MCF 10A (cell line): ENCODE measurements at places on chromosomes 6 and 20. TPM values are rescaled to one million over a fixed set of nuclear protein-coding genes. Genes with fewer than 3 reads are reported as not detected.

The CLPSL2 gene
- total RNA-seq, result not detected in 2 replicates

DNA sequence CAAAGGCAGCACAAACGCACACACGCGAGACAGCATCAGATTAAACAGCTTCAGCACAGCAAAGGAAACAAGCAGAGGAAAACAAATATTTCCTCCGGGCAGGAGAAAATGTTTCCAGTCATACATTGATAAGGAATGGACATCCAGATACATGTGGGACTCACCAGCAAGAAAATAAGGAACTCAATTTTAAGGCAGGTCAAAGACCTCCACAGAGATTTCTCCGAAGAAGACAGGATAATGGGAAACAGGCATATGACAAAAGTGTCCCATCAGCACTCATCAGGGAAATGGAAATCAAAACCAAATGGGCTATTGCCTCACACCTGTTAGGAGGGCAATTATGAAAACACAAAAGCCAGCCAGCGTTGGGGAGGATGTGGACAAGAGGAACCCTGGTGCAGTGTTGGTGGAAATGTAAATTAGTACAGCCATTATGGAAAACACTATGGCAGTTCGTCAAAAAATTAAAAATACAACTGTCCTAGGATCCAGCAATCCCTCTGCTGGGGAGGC is 9.7 kb upstream of the SLCO4A1 start:
- DNase-seq, result no peak

The LY6G6F gene
- total RNA-seq, result not detected in 2 replicates

DNA sequence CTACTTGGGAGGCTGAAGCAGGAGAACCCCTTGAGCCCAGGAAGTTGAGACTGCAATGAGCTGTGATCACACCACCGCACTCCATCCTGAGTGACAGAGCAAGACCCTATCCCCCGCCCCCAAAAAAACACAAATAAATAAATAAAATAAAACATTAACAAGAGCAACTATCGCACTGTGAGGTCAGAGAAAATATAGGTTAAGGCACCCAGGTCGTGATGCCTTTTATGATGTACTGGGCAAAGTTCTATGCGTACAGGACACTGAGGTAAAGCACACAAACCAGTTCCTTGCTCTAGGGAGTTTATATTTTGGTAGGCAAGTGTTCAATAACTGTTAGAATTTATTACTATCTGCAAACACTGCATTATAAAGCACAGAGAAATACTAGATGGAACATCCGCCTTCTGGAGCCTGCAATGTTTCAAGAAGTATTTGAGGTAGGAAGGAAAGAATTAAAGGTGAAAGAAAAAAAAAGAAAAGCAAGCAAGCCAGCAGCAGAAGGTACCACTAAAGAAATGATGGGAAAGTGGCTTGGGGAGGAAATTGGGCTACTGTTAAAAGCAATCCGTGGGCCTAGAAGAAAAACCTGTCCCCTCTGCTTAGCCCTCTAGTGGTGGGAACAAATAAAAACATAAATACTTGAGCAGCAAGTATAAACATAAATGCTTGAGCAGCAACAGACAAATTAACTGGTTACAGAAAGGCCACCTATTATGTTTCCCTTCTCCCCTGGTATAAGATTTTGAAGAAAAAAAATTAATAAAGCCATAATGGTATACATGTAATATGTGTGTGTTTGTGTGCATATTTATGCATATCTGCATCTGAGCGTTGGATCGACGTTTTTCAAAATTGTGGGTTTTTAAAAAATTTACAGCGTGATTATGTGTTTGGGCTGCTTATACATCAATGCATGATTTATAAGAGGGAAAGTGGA is 128.0 kb downstream of the PHACTR1 start:
- DNase-seq, result peak; percentile 37

- no peak for DNase-seq
Measured at GRCh38 chr6:15243910-15244619, 1.8 kb upstream of the JARID2 start.

DNA sequence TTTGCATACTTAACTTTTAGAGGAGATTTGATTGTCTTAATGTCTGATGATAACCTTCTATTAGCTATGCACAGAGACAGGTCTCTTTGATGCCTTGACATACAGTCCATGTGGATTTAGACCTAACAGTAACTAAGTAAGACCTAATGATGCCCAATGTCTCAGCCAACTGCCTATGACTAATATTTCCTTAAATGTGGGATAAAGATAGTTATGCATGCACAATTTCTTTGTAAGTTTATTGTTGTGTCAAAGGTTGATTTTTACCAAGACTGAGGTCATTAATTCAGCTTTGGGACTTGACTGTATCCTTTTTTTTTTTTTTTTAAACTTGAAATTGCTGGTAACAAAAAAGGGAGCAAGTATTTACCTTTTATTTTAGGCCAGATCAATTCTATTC is 450.0 kb downstream of the HAO1 start:
- no peak for DNase-seq

GRCh38 chr6:46026307-46026706 is 10.6 kb upstream of the CLIC5 start:
- DNase-seq, result no peak

The SLC4A11 gene
- 4.1 and 5.7 TPM in 2 replicates for total RNA-seq

DNA sequence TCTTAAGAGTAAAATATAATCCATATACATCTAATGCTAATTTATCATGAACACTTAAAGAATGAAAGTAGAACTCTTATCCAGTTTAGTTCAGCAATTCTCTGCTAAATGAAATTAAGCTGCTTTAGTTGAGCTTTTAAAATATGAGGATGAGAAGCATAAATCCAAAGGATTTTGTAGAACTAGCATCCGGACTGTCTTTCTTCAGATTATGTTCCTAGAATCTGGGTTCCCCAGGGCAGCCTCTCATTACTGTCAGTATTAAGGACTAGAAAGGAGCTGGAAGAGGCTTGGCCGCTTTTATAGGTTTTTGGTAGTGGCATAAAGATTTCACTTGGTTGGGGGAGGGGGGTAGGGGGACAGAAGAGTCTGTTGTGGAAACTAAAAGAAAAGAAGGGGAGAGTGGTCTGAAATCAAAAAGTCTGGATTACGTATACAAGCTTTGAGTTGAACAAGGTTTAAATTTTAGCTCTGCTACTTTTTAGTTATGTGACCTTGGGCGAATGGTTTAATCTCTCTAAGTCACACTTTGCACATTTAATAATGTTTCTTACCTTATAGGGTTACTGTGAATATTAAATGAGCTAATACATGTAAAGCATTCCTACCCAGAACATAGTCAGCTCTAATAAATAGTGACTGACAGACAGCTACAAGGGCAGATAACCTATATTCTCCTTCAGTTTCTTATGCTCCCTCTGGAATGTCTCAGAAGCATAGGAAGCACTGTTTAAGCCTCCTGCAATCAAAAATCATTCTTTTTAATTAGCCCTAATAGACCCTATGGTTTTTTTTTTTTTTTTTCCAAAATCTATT is 3.7 kb downstream of the SGK1 start:
- no peak for DNase-seq

DNA sequence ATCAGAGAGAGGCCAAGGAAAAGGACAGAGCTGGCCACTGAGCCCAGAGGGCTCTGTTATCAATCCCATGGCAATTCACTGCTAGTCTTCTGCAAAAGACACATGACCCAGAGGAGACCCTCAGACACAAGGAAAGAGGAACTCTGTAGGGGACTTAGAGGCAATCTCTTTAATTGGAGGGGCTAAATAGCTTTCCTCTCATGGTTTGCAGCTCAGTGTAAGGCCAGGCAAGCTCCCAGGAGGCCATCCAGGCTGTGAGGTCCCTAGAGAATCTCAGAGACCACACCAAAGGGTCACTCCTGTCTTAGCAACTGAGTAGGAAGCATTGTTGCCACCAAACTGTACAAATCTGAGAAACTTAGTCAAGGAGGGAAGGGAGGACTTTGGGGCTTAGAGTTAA is 10.0 kb upstream of the HLA-DOA start:
- no peak for DNase-seq

The C20orf144 gene
- total RNA-seq, result 0.12 and 0.21 TPM in 2 replicates

DNA sequence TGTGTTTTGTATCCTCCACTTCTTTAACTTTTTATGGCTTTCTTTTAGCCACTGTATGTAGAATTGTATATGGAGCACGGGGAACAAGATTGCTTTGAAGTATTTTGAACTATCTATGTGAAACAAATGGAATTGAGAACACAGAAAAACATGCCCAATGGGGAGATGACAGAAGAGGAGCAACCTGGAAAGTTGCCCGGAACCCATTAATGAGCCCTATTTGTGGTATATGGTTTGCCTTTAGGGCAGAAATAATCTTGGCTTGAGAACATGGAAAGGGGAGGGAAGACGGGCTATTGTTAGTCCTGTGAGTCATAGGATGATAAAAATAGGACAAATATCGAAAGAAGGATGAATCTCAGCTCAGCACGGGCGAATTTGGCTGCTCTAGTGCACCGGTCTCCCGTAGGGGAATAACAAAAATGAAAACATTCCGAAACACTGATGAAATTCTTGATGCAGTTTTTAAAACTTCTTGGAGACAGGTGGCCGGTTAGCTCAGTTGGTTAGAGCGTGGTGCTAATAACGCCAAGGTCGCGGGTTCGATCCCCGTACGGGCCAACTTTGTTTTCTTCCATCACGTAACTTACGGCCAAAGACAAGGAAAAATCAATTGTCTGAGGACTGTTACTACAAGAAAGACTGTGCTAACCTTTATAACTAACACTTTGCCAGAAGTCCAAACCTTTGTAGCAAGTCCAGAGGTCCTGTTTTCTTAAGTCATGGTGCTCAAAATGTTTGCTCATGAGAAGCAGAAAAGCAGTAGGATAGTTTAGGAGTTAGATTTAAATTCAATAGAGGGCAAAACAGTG is 15.7 kb downstream of the HMGN4 start:
- DNase-seq, result peak; percentile 95

GRCh38 chr20:62405981-62406513 is 1.0 kb downstream of the CABLES2 start:
- no peak for DNase-seq
